ENCODE measurements at places on chromosomes 1 and 21. TPM values are rescaled to one million over a fixed set of nuclear protein-coding genes. Genes with fewer than 3 reads are reported as not detected.

- peak; percentile 60 for DNase-seq
Measured at GRCh38 chr1:94926126-94926914, 590 bp downstream of the CNN3 start.

Gene KCNE2
- total RNA-seq: under 0.01 TPM

Gene SDHC
- total RNA-seq: 14.7 TPM

Gene MNDA
- total RNA-seq: 2.0 TPM

DNA sequence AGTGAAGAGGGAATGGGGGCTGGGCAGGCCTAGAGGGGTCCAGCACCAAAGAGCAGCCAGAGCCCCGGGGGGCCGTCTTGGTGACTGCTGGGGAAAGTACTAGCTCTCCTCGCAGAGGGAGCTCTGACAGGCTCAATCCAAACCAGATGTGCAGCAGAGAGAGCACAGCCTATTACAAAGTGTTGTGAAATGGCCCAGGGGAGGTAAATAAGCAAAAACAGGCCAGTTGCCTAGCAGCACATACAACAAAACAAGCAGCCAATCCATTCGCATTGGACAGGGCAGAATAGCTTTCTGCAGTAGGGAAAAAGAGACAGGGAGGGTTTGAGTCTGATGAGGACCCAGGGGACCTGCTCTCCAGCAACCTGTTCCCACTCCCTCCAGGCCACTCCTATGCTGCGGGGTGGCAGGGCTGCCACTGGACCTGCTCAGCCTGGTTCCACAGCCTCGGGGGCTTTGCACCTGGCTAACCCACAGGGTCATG is 239.6 kb upstream of the FGGY start:
- DNase-seq: peak; percentile 19

GRCh38 chr1:77680173-77680572 is 2.3 kb downstream of the ZZZ3 start:
- no peak for DNase-seq

Gene SLC45A1
- total RNA-seq: 8.6 TPM

DNA sequence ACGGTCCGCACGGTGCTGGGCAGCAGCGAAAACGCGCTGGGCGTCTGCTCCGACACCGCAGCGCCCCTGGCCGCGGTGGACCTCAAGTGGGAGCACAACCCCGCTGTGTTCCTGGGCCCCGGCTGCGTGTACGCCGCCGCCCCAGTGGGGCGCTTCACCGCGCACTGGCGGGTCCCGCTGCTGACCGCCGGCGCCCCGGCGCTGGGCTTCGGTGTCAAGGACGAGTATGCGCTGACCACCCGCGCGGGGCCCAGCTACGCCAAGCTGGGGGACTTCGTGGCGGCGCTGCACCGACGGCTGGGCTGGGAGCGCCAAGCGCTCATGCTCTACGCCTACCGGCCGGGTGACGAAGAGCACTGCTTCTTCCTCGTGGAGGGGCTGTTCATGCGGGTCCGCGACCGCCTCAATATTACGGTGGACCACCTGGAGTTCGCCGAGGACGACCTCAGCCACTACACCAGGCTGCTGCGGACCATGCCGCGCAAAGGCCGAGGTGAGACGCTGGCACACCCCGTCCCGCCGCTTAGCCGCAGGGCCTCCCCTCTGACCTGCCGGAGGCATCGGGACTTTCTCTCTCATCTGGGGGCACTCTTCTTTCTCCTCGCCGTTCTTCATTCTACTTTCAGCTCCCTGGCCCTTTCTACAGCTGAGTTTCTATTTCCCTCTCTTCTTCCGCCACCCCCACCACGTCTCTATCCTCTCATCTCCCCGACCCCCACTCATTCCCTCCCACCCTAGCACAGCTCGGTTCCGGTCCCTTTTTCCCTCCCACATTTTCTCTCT is 1.0 kb downstream of the NPR1 start:
- no peak for DNase-seq

DNA sequence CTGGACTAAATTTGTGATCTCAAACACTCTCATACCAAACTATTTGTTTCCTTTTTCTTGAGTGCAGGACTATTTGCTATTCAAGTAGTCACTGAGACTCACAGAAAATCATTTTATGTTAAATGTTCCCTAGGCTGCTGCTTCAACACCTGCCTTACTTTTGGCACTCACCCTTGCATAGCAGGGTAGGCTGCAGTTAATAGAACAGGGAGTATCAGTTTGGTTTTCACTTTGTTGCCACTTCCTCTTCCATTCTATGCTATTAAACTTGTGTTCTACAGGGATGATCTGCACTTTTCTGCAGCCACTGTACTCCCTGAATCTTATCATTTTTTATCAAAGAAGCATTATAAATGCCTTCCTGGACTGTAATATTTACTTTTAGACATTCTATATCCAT is 148.7 kb upstream of the PRMT6 start:
- no peak for DNase-seq

Gene KCNJ15
- not detected for total RNA-seq

- no peak for DNase-seq
Measured at GRCh38 chr1:45260244-45260643, 53.8 kb upstream of the ZSWIM5 start.

DNA sequence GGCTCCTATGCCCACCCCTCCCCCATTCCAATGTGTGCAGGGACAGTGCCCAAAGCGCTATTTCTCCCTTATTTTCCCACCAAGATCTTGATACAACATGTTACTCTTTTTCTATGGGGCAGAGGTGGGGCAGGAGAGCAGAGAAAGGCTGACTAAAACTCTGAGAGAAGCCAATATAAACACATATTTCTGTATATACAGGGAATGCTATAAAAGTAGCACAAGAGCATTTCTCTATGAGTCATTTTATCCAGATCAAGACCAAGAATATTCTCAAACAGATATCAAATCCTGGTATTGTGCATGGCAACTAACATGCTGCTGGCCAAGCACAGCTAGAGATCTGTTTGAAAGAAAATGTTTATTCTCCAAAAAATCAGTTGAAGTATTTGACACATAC is 7.3 kb downstream of the WDR26 start:
- DNase-seq: no peak

Gene NBPF10
- total RNA-seq: 0.41 TPM

Data from frontal cortex (tissue), 4 donors.